ENCODE measurements at places on chromosomes 16 and 17.

DNA sequence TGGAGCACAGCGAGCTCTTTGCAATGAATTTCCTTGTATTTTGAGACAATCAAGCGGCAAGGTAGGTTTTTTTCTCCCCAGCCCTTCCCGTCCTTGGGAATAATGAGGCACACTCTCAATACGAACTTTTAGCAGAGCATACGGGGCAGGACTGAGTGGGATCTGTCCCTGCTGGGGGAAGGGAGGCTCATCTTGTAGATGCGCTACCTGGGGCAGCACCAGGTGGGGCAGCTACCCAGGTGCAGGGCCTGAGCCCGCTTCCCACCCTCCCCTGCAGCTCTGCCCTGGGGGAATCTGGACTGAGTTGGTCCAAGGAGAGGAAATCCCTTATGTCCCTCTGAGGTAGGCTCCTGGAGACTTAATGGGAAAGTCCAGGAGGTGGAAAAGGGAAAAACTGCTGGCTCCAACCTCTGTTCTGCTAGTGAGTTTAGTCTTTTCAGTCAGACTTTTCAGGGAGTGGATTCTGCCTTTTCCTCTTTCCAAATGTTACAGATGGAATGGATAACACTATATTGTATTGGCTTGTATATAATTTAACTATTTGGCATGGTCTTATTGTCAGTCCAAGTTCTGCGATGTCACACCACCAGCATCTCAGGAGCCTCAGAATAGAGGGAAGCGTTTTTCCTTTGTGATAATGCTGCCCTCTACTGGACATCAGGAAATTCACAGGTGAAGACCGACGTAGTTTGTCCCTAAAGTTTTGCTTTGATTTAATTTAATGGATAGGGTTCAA lies 9.6 kb upstream of the CES1 start:
- DNase-seq: no peak

DNA sequence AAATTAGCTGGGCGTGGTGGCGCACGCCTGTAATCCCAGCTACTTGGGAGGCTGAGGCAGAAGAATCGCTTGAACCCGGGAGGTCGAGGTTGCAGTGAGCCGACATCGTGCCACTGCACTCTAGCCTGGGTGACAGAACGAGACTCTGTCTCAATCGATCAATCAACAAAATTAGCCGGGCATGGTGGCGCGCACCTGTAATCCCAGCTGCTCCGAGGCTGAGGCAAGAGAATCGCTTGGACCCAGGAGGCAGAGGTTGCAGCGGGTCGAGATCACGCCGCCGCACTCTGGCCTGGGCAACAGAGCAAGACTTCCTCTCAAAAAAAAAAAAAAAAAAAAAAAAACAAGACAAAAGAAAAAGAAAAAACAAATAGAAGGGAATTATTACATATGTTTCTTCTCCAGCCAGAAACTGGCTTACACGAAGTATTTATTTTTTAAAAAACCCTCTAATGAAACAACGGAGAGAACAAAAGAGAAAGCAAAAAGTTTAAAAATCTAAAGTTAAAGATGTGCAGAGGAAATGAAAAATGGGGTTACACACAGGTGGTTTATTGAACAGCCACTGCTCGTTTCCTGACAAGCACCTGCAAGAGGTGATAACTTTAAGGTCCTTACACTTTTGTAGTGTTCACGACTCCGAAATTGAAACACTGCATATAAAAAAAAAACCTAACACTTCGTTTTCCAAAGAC lies 1.4 kb downstream of the SYNRG start:
- DNase-seq: no peak

- DNase-seq: peak; percentile 64
Measured at GRCh38 chr16:71723537-71724319, 773 bp downstream of the PHLPP2 start.

- DNase-seq: no peak
Measured at GRCh38 chr17:13297183-13297582, 279.4 kb upstream of the ELAC2 start.

- no peak for DNase-seq
Measured at GRCh38 chr16:72397876-72398275, 225.9 kb upstream of the PMFBP1 start.

DNA sequence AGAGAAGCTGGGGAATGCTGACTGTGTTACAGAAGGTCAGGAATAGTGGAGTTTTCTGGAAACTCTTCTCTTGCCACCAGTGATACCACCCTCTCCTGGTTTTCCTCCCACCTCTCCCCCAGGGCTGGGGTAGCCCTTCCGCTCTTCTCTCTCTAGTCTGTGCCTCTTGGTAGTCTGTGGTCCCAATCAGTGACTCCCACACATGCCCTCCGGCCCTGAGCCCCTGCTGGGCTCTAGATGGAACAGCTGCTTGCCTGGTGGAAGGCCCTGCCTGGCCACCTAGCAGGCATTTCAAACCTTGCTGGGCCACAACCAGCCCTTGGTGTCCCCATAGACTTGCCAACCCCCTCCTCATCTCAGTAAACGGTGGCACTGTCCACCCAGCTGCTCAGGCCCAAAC lies 15.2 kb upstream of the MTSS2 start:
- DNase-seq: no peak

- DNase-seq: no peak
Measured at GRCh38 chr16:66206363-66206762, 160.1 kb upstream of the CDH5 start.

DNA sequence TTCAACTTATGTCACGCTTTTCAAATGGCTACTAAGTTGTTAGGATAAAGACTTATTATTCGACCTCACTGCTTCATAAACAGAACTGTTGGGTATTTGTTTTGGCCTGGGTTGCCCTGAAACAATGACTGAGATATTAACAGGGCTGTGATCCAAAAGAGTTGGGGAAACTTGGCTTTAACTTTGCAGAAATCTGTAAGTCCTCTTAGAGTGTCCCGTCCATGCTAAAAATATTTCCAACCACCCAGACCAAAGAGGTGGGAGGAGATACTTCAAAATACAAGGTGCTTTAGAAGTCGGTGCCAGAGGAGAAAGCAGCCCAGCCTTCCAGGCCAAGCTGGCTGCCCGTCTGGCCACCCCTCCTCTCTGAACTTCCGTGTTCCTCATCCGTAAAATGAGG lies 16.1 kb upstream of the SPATA32 start:
- no peak for DNase-seq

- no peak for DNase-seq
Measured at GRCh38 chr17:13597723-13598347, 3.9 kb downstream of the HS3ST3A1 start.

GRCh38 chr16:23145186-23145585 lies 4.1 kb downstream of the USP31 start:
- DNase-seq: no peak

GRCh38 chr17:80811181-80812105 lies 180.2 kb upstream of the CHMP6 start:
- no peak for DNase-seq

- DNase-seq: no peak
Measured at GRCh38 chr16:64287655-64288528, 834.0 kb downstream of the CDH11 start.

DNA sequence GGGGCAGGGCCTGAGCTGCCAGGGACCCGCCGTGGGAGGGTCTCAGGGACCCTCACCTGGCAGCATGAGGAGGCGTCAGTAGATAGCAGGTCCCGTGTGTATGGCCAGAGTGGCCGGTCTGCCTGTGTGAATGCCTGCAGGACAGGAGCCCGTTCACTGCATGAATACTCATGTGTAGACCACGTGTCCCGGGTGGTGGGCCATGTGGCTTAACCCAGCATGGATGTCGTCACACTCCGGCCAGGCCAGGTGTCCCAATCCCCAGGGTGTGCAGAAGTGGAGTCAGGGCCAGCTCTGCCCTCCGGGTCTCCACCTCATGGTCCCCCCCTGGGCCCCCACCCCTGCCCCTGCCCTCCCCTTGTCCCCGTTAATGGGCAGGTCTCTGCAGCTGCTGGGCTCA lies 53.7 kb downstream of the BAHCC1 start:
- DNase-seq: no peak

GRCh38 chr17:68705714-68706076 lies 104.5 kb upstream of the FAM20A start:
- no peak for DNase-seq

DNA sequence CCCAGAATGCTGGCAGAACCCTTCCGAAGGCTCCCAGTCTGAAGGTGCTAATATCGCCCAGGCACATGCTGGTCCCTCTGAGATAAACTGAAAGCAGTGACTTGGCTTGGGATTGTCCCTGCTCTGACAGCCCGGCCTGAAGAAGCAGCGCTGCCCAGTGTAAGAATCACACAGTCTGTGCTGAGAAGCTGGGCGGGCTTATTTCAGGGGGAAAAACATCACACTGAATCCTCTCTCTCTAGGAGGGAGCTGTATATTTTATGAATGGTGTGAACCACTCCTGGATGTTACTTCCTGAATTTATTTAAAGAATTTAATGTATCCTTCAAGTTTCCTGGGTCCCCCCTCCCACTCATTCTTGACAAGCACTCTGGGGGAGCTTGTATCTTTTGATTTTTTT lies 36.3 kb downstream of the GAS7 start:
- no peak for DNase-seq

DNA sequence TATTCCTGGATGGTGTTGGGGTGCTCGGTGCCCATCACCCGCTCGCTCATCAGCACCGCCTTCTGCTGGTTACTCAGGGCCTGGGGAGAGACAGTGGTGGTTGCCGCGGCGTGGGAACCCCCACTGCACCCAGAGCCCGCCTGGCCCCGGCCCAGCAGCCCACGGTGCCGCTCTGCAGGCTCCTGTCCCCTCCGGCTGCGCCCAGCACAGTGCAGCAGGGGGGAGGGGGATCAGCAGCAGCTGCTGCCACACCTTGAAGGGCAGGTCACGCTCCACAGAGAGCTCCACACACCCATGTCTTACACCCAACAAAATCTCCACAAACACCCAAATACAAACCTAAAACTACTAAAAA lies 18.8 kb downstream of the CLUH start:
- DNase-seq: no peak

DNA sequence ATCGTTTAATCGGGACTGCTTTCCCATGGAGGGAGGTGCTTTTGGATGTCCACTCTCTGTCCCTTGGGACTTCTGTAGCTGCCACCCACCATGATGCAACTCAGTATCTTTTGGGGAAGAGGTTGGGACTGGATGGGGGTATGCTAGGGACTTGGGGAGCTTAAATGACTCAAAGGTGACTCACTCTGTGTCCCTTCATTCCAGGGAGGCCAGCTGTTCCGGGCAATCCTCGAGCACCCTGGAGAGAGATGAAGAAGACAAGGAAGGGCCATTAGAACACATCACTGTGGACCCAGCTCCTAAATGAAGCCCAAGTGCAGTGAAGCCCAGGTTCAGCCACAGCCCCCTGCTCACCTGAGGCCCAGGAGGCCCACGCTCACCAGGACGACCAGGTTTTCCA lies 4.6 kb downstream of the COL1A1 start:
- no peak for DNase-seq

- DNase-seq: no peak
Measured at GRCh38 chr16:4634768-4635167, 10.1 kb downstream of the MGRN1 start.

GRCh38 chr16:65315081-65315780 lies 193.4 kb upstream of the CDH11 start:
- DNase-seq: no peak

DNA sequence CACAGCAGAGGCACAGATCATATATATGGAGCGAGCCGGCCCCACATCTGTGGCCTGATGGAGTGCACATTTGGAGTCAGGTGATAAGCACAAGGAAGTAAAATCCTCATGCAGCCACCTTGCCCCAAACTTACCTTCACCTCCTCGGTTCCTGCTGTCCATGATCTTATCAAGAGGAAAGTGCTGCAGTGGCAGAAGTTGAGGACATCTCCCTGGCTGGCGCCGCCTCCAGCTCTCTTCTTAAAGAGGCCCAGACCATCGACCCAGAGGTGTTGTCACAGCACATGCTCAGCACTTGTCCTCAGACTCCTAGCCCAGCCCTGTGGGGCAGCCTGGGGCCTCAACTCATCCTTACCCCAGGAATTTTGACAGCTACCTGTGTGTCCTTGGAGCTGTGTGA lies 212.5 kb downstream of the CCDC182 start:
- no peak for DNase-seq

All from stimulated activated CD8-positive, alpha-beta memory T cell treated with anti-CD3 and anti-CD28 coated beads, Interleukin-15, amount 100 ng/mL, for 48 hours (primary cell).